ENCODE measurements at places on chromosomes 11 and 22.

DNA sequence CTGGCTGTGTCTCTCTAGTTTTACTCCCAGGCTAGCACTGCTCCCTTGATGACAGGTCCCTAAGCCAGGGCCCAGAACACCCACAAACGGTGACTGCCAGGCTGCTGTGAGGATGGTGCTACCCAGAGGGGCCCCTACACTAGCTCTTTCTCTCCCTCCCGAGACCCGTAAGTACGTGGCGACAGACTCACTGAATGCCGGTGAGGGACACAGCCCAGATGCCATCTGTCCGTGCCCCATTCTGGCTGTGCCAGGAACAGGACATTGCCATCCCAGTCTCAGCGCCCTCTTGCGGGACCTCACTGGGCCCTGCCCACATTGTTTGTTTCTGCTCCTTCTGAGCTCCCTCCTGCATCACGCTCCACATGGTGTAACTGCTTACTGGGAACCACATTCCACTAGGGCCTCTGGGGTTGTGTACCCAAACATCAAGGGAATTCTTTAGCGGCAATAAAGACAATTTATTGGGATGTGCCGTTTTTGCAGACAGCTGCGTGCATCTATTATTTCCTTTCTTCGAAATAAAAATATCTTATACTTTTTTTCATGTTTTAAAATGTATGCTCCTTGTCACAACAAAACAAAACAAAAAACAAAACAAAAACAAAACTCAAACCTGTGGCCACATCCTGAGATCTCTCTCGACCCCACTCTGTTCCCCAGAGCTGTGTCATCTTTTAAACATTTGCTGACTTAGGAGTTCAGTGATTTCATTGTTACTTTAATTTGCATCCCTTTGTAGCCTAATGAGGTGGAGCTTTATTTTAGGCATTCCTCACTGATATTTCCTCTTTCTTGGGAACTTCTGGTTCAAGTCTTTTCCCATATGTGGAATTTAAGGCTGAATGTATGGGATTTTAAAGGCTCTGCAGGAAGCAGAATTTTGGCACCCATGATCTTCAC, 4.4 kb upstream of the TPCN2 start:
- DNase-seq = peak; percentile 67

DNA sequence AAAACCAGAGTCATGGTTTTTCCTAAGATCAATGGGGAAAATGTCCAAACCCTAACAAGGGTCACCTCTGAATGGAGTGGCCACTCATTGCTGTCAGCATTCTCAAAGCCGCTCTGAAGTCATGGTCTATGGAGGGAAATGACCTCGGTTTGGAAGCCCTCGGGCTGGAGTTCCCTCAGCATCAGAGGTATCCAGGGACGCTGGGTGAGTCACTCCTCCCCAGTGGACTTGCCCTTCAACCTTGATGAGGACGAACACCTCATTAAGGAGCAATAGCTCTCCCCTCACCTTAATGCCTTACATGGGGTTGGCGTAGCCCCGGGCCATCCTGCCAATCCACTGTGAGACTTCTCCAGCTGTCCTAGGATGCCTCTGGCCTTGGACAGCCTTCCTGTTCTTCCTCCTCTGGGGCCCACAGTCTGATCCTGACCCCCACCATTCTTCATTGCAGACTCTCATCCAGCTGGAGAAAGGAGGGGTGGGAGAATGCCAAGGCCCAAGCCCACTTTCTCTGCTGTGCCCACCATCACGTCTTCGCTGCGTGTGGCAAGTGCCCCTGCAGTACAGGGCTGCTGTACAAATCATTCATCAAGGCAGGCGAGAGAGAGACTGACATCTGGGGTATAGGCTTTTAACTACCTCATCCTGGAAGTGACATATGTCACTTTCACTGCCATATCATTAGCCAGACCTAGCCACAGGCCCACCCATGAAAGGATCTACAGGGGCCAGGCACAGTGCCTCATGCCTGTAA, 25.4 kb upstream of the MYH9 start:
- DNase-seq = no peak

DNA sequence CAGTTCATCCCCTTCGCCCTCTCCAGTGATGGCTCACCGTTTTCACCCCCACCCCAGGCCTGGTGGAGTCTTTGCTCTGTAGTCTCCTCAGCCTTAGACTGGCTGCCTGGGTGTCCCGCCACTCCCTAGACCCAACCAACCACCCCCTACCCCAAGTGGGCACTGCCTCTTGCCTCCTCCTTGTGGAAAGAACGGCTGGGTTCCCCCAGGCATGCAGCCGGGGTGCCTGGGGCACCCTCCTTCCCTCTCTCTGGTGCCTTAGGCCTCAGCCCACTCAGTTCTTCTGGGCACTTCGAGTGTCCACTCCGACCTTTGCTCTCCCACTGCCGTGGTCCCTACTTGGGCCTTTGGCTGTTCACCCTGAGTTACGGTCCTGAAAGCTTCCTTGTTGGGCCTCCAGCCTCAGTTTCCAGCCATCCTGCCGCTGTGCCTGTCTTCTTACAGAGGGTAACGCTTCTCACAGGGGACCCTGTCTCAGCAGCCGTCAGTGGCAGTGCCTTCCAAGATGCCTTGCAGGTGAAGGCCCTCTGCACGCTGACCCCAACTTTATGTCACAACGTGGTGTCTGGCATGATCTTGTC, 3.1 kb downstream of the GRIK4 start:
- DNase-seq = no peak

DNA sequence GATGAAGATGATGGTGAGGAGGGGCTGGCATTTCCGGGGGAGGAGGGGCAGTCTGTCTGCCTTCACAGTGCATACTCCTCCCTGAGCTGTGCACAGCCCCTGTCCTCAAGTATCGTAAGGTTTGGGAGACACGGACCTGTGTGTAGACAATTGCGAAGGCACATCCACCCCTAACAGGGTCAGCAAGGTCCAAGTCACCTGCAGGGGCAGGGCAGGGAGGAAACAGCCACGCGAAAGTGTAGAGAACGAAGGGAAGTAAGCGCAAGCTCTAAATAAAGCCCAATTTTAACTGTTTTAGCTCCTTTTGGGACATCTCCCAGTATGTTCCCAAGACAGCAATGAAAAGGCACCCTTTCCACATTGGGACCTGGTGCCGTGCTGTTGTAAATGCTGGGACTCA, 448.2 kb downstream of the TBC1D22A start:
- DNase-seq = no peak

DNA sequence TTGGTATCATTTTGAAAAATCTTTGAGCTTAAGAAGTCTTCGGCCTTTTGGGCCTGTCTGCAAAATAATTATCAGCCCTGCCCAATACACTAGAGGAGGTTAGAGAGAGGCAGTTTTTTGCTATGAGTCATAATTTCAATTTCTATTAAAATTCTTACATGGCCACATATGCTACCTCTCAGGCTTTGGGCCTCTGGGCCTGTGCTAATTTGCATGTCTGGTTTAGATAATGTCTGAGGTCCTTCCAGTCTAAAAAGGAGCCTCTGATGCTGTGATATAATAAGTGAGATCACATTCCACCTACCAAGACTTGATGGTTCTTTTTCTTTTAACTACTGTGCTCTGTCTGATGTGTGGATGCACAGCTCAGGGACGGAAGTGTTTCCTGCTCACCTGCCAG, 70.8 kb downstream of the KCNJ1 start:
- no peak for DNase-seq

DNA sequence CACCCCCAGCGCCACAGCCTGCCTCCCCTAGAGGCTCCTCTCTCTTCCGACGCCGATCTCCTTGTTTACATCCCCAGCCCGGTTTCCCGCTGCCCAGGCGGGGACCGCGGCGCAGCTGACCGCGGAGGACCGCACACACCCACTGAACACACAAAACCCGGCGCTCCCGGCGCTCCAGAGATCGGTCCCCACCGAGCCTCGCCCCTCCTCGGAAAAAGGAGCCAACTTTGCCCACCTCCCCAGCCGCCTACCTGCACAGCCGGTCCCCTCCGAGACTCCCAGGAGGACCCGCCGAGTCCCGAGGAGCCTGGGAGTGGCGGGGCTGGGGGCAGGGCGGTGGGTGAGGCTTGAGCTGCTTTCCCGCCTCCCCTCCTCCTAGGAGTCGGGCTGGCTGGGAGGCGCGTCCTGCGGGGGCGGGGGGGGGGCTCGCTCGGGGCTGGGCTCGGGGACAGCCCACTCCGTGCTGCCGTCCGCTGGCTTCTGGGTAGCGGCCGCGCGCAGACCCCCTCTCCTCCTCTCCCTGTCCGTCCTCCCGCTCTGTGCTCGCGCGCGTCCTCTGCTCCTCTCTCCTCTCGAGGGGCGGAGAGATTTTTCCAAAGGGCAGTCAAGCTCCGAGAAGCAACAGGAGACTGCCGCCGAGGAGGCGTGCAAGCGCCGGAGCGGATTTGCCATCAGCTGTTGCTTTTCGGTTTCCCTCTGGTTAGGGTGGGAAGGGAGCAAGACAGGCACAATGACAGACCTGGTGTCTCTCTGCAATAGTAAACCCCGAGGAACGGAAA, at the start of gene FXYD6:
Gene FXYD6, minus strand, starts transcription at position 318 of the 779 bp plus-strand sequence. CDS start 33,882 bp downstream, outside the sequence.
- peak; percentile 69 for DNase-seq

- no peak for DNase-seq
Measured at GRCh38 chr22:35681454-35682052, 33.3 kb downstream of the APOL6 start.

GRCh38 chr11:9263840-9264315, 1.3 kb downstream of the DENND5A start:
- DNase-seq = peak; percentile 41

DNA sequence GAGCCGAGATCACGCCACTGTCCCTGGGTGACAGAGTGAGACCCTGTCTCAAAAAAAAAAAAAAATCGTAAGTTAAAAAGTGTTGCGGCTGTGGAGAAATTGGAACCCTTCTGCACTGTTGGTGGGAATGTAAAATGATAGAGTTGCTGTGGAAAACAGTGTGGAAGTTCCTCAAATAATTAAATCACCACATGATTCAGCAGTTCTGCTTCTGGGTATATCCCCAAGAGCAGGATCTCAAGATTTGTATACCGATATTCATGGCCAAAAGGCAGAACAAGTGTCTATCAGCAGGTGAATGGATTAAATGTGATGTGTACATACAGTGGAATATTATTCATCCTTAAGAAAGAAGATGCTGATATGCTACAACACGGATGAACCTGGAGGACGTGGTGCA, 3.8 kb downstream of the SELENOO start:
- no peak for DNase-seq

DNA sequence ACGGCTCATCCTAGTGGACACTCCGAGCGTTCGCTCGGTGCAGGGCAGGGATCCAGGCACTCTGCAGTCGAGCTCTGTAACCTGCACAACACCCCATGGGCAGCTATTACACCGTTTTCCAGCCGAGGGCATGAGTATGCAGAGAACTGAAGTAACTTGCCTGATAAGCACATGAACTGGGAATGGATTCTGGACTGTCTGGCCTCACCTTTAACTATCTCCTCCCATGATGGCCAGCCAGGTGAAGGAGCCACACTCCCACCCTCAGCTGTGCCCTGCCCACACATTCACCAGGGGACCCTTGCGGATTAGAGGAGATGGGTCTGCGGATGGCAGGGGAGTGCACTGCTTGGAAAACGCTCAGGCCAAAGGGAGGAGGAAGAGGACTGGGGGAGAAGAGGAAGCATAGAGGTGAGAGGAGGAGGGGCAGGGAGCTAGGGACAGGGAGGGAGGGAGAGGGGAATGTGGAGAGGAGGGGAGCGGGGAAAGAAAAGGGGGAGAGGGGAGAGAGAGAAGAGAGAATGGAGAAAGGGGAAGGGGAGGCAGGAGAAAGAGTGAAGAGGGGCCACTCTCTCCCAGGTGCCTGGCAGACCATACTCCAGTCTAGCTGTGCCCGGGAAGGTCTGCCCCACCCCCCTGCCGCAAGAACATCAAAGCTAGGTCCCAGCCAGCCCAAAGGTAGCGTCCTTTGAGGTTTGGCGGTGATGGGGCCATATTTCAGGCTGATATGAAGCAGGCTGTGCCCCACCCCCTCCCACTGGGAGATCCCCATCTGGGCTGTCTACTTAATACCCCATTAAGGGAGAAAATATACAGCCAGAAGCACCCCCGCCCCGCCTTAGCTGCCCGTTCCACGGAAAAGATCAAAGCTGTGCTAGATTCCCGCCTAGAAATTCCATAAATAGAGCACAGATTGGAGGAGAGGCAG, 33.2 kb upstream of the TCF20 start:
- DNase-seq = no peak

DNA sequence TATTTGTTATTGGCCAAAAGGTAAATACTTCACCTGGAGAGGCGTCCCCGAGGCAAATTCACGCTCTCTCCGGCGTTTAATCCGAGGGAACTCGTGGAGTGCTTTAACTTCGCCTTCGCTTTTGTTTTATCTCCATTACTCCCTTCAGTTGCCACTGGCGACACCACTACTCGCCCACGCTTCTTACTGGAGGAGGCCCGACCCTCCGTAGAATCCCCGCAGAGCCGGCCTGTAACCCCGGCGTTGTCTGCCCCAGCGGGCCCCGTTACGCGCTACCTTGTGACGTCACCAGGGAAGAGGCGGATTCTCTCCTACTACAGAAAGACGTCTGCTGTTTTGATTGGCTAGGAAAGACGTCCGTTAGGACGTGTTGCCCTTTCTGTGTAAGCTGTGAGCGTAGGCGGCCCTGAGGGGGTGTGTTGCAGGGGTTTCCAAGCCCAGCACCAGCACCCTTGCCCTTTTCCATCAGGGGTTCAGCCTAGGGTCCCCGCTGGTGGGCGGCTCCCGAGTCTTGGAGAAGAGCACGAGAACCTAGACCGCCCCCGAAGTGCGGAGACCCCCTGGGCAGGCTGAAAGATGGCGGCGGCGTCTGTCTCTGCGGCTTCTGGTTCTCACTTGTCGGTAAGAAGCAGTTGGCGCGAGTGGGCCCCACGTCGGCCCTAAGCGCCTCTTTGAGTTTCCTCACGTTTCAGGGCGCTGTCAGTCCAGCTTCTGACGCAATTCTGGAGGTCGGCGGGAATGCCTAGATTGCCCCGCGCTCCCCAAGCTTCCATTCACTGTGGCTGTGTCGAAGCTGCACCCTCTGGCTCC, at the start of gene CEP57:
Gene CEP57, plus strand, starts transcription at position 376 of the 810 bp plus-strand sequence. Its CDS starts 201 bp downstream, at position 577.
- peak; percentile 97 for DNase-seq

- DNase-seq = no peak
Measured at GRCh38 chr11:110379936-110380335, 49.8 kb upstream of the FDX1 start.

- no peak for DNase-seq
Measured at GRCh38 chr11:57368106-57368844, 12.7 kb downstream of the PRG3 start.

DNA sequence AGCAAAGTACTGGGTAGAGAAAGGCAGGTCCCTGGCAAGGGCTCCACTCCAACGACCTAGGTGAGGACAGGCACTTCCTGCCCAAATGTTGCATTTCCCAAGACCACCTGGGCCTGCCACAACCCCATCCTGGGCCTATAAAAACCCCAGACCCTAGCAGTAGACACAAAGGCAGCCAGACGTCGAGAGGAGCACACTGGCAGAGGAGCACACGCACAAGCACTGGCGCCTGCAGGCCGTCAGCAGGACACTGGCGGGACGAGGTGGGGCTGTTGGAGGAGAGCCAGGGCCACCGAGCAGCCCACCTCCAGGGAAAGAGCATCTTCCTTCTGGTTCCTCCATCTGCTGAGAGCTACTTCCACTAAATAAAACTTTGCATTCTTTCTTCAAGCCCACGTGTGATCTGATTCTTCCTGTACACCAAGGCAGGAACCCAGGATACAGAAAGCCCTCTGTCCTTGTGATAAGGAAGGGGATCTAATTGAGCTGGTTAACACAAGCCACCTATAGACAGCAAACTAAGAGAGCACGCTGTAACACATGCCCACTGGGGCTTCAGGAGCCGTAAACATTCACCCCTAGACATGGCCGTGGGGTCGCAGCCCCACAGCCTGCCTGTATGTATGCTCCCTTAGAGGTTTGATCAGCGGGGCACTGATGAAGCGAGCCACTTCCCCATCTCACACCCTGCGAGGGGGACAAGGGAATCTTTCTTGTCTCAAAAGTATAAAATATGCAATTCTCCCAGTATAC, 89.7 kb upstream of the MTMR2 start:
- DNase-seq = no peak

- DNase-seq = no peak
Measured at GRCh38 chr11:74196781-74197486, 25.8 kb downstream of the PPME1 start.

GRCh38 chr11:65718964-65719492, 1.6 kb downstream of the RNASEH2C start:
- DNase-seq = no peak
